NCI-H2107 (cell line): ENCODE measurements at places on chromosomes 12 and 14.

DNA sequence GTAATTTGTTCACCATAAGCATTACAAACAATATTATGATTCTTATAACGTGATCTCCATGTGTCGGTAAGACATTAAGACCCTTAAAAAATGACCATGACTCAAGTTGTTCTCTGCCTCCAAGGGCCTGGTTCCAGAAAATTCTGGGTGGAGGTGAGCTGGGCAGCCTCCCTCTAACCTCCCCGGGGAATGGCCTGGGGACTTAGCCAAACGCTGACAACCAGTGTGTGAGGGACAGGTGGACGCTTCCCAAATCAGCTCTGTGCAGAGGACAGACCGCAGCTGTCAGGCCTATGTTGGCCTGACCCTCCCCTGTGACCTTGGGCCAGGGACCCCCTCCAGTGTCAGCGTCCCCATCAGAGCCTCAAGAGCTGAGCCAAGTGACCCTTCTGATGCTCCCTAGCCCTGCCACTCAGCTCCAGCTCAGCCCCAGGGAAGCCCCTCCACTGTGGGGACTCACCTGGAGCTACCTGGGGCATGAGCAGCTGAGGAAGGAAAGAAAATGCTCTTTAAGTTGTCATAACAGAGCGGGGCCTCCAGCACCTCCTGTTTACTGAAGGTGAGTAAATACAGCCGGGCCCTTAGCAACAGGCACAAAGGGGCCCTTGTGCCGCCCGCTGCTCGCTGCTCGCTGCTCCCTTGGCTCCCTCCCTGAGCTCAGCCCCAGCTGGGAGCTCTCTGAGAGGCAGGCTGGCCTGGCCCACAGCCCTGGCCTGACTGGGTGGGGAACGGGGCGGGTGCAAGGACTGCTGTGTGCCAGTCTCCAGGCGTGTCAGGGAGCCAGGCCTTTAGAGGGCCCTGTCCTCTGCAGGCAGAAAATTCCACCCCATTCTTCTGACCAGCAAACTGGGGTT lies 116.6 kb downstream of the CALM1 start:
- peak; percentile 96 for DNase-seq

- DNase-seq, result no peak
Observed at GRCh38 chr14:33776871-33777270, 174.0 kb downstream of the EGLN3 start.

GRCh38 chr12:93950311-93950710 lies 198.1 kb upstream of the PLXNC1 start:
- DNase-seq, result no peak

DNA sequence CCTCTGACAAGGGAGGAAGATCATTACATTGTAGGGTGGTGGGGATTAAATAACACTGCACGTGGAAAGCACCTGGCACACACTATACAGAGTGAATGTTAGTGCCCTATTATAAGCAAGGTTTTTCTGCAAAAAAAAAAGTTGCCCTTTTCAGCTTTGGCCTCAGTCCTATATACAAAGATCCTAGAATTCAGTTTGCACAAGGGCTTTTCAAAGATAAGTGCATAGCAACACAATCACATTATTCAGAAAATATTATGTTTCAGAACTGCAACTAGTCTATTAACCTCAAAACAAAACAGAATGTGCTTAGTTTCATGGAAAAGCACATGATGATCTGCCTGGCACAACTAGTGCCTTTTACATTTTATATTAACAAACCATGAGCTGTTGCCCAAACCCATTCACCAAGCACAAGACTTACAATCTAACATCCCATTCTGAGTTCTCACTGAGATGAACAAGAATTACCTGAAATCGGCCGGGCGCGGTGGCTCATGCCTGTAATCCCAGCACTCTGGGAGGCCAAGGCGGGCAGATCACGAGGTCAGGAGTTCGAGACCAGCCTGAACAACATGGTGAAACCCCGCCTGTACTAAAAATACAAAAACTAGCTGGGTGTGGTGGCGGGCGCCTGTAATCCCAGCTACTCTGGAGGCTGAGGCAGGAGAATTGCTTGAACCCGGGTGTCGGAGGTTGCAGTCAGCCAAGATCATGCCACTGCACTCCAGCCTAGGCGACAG lies 1.8 kb downstream of the TM7SF3 start:
- DNase-seq, result no peak

DNA sequence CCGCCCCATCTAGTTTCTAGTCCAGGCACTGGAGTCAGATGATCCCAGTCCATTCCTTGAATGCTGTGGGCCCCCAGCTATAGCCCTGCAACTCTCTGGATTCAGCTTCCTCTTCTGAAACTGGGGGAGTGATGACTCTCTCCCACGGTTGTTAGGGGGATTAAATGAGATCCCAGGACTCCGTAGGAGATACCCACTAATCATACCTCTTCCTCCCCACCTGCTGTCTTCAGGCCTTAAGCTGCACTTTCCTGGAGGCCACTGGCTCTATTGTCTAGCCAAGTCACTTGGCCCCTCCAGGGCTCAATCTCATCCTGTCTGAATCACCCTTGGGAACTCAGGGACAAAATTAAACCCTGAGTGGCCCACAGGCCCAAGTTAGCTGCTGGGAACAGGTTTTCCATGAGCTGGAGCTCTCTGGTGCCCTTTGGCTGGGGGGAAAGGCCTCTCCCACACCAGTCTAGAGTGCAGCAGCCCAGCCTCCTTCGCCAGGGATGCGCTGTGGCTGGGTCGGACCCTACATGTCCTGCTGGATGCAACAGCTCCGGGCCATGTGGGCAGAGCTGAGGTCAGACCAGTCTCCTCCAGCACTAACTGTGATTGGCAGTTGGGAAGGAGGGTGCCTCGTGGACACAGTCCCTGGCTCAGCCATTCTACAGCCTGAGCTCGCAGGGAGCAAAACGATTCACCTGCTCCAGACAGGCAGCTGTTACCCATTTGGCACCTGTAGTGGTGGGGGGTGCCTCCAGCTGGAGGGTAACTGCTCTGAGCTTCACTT lies 6.0 kb upstream of the ASB2 start:
- DNase-seq, result no peak

DNA sequence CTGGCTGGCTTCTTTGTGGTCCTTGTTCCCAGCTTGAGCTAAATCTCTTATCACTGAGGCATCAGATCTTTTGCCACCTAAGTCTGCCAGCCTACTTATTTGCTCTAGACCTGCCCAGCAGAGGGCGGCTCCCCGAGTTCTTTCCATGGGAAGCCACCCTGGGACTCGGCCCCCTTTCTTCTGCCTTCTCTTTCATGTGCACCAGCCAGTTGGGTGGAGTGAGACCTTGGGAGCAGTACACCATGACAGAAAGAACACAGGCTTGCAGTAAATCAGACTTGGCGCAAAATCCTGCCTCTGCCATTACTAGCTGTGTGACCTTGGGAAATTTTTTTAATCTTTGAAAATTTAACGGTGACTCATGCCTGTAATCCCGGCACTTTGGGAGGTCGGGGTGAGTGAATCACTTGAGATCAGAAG lies 7.4 kb downstream of the SMAGP start:
- no peak for DNase-seq

DNA sequence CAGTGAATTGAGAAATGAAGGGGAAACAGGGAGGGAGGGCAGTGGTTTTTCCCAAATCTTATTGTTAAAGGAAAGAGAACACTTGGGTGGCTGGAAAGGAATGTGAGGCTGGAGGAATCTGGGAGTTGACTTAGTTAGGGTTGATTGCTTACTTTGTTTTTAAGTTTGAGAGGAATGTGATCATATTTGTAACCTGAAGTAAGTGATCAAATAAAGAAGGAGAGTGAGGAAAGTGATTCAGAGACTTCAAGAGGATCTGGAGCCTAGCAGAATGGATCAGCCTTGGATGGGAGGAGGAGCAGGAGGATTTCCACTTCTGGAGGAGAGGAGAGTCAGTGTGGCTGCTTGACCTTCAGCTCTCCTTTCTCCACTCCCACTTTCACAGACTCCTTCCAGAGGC lies 6.0 kb upstream of the LRP6 start:
- no peak for DNase-seq

DNA sequence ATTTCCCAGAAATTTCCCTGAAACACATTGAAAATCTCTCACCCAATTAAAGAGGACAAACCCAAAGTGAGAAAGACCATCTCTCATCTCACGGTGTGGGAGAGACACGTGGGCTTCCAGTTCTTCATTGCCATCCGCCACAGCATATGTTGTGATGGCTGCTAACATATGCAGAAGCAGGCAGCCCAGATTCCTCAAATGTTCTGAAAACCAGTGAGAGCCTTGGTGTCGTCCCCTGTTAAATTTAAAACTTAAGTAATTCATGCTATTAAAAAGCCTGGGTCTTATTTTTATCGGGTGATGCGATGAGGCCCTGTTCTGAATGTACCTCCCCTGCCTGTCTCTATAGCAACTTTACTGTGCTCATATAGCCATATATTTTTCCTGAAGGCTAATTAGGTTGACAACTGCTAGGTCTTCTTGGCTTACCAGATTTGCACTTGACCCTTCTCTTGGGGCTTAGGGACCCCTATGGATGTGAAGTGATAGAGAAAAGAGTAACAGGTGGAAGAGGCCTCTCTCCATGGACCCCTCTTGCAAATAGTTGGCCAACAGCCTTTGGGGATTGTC lies 2.8 kb upstream of the FGF6 start:
- no peak for DNase-seq

DNA sequence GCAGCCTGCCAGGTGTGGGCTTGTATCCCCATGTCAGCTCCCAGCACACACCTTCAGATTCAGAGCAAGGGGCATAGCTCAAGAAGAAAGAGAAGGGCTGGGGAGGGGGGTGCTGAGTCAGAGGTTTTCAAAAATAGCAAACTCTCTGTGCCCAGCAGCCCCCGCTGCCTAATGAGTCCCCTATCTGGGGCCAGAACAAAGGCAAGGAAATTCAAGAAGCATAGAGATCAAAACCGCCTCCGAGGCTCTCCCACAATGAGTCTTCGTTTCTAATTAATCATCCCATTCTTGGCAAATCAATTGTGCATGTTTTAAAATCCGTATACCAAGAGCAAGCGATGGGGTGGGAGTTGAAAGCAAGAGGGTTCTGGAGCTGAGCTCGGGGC lies 19.5 kb upstream of the CMKLR1 start:
- DNase-seq, result no peak

DNA sequence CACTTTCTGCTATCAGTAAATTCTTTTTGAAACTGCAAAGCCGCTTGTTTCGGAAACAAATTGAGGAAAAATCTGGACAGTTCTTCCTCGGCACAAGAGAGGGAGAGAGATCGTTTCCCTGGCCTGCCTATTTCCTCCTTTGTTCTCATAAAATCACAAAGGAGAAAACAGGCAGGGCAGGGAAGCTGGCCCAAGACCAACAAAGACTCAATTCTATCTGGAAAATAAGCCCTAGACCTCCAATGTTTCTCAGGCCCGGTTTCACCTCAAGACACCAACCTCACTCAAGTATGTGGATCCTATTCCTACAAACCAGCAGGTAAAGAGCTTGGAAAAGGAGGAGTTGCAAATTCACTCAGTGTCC lies 19.5 kb downstream of the DICER1 start:
- no peak for DNase-seq

GRCh38 chr12:14766649-14767215 lies 36.5 kb downstream of the WBP11 start:
- no peak for DNase-seq

- DNase-seq, result no peak
Observed at GRCh38 chr12:68967046-68967445, 34.1 kb upstream of the CPM start.

DNA sequence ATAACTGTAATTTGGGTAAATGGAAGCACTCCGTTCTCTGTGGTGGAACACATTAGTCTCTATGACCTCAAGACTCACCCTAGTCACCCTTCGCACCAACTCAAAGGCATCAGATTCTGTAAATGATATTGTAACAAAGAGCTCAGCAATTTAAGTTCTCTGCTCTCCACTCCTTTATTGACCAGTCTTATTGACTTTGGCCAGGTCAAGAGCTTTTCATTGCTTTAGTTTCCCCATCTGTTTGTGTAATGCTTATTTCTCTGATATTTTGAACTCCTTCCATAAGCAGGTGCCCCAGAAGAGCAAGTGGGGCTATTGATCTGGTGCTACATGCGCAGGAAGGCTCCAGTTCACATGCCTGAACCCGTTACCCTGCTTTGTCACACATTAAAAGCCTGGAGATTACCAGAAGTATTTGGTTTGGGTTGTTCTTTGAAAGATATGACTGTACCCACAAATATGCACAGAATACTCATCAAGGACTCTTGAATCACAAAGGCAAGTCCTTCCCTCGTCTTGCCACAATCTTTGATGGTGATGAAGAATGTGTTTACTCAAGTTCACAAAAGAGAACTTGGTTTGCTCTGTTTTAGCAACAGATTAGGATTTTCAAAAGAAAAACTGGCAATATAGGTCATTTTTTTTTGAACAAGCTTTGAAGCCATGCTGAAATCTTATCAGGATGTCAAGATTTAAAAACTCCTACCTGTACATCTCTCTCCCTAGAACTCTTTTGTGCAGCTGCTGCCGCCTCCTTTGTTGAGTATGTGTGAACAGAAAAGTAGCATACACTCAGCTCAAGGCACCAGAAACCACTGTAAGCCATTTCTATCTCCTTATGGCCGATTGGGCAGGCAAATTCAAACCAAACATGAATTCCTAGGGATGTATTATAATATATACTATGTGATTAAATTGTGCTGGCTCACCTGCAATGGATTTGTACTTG lies 193.9 kb downstream of the BCAT1 start:
- no peak for DNase-seq

- DNase-seq, result no peak
Observed at GRCh38 chr12:69211160-69211559, 28.2 kb upstream of the CPSF6 start.

DNA sequence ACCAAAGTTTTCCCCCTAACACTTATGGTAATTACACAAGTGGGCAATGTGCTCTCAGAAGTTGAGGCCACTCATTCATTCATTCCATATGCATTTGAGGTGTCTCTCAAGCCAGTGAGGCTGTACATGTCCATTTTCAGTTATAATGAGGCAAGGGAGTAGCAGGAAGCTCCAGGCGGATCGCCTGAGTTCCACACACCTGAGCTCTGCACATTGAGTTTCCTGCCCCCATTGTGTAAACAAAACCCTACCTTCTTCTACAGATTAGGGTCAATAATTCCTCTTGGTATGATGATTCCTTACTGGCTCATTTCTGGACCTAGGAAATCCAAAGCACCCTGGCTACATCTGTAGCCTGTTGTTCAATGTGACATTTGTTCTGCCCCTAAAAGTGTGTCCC lies 555.3 kb downstream of the MED13L start:
- no peak for DNase-seq

GRCh38 chr12:12072064-12072760 lies 1.5 kb downstream of the BCL2L14 start:
- DNase-seq, result no peak

GRCh38 chr12:12736759-12737676 lies 19.9 kb downstream of the CDKN1B start:
- DNase-seq, result no peak

DNA sequence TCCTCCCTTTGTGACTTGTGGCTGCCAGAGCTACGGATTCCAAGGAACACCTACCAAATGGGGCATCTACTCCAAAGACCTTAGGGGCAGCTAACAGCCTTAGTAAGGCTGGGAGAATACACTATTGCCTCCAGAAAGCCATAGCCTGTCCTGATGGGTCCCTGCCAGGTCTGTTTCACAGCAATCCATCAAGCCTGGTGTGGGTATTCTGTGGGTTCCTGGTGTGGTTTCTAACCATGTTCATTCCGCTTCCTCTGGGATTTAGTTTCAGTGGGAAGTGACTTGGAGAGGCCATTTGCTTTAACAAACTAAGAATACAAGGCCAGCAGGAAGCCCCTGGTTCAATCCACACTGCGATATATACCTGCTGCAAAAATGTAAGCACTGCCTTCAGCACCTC lies 220.5 kb downstream of the FOXN3 start:
- DNase-seq, result no peak
